Dermis blood vessel endothelial cell (primary cell): ENCODE measurements at places on chromosomes 12 and 14. TPM values are rescaled to one million over a fixed set of nuclear protein-coding genes. Genes with fewer than 3 reads are reported as not detected.

Gene RBP5
- total RNA-seq, result 0.19 TPM in 1 of 2 replicates, not detected in the other

Gene GARIN6
- not detected in 2 replicates for total RNA-seq

Gene TM7SF3
- 80.0 and 109 TPM in 2 replicates for total RNA-seq

Gene OR4E2
- total RNA-seq, result not detected in 2 replicates

Gene LRRK2
- 0.51 and 0.65 TPM in 2 replicates for total RNA-seq

Gene MANSC4
- total RNA-seq, result not detected in 2 replicates

Gene OVCH1
- not detected in 2 replicates for total RNA-seq

Gene KRT6A
- total RNA-seq, result 0.47 and 1.9 TPM in 2 replicates

Gene PAPOLA
- 87.3 and 151 TPM in 2 replicates for total RNA-seq

Gene ATP5MC2
- 130 and 195 TPM in 2 replicates for total RNA-seq

Gene KRT7
- 19.2 and 53.6 TPM in 2 replicates for total RNA-seq

Gene AKAP3
- total RNA-seq, result 0.85 and 2.4 TPM in 2 replicates

Gene MGAT4C
- total RNA-seq, result not detected in 2 replicates

Gene GPR68
- 0.74 and 1.2 TPM in 2 replicates for total RNA-seq

Gene KLRC2
- total RNA-seq, result not detected in 2 replicates

Gene TSPAN9
- 70.8 and 125 TPM in 2 replicates for total RNA-seq

Gene TPPP2
- total RNA-seq, result not detected in 2 replicates

Gene KRT79
- total RNA-seq, result not detected in 2 replicates

Gene TTC9
- 0.23 and 0.34 TPM in 2 replicates for total RNA-seq

Gene TROAP
- total RNA-seq, result 4.3 and 14.6 TPM in 2 replicates

Gene KCNJ8
- 0.14 and 0.17 TPM in 2 replicates for total RNA-seq

Gene C12orf54
- total RNA-seq, result not detected in 2 replicates

Gene GPRC5D
- total RNA-seq, result 0.17 TPM in 1 of 2 replicates, not detected in the other

Gene SMAGP
- 15.1 and 24.0 TPM in 2 replicates for total RNA-seq

Gene GALNT9
- 0.14 and 0.17 TPM in 2 replicates for total RNA-seq

Gene FSCB
- not detected in 2 replicates for total RNA-seq

Gene SLC17A8
- total RNA-seq, result not detected in 2 replicates

Gene SYCP3
- 0.05 TPM in 1 of 2 replicates, not detected in the other for total RNA-seq

Gene NCAPD2
- total RNA-seq, result 28.2 and 102 TPM in 2 replicates
